ENCODE measurements at places on chromosomes 12 and 14.

DNA sequence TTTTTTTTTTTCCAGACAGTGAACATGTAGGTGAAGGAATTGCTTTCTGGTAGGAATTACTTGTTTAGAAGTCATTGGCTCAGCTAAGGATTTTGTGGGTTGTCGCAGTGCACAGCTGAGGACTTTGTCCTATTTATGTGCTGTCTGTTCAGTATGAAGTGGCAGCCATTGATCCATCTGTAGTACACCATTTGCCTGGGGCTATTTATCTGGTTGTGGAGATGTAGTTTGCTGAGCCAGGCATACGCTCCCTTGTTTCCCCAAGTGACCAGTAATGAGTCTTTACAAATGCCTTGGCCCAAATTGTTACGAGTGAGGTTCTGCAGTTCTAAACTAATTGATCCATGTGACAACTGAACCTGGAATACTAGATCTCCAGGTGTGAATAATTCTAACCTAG, 140.1 kb downstream of the NRXN3 start:
- no peak for DNase-seq

DNA sequence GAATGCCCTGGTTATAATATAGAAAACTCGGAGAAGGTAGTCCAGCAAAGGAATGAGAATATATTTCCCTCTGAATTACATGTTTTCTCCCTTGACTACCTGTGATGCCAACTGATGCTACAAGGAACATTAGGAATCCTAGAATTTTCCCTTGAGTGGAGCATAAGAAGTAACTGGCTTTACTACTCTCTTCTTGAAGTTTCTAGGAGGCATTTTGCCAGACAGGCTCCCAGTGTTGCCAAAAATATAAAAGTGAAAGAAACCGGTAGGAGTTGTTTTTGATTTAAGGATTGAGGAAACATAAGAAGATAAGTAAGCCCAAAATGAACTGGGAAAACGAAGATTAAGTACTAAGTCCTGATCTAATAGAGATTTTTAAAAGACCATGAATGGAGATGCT, 693.4 kb downstream of the NOVA1 start:
- no peak for DNase-seq

DNA sequence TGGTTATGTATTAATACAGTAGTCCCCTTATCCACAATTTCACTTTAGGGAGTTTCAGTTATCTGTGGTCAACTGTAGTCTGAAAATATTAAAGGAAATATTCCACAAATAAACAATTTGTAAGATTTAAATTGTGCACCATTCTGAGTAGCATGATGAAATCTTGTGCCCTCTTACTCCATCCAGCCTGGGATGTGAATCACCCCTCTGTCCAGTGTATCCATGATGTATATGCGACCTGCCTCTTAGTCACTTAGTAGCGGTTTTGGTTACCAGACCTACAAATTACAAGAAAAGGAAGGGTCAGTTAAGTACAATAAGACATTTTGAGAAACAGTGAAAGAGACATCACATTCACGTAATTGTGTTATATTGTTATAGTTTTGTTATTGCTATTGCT, 39.9 kb upstream of the MDGA2 start:
- DNase-seq: peak; percentile 7

DNA sequence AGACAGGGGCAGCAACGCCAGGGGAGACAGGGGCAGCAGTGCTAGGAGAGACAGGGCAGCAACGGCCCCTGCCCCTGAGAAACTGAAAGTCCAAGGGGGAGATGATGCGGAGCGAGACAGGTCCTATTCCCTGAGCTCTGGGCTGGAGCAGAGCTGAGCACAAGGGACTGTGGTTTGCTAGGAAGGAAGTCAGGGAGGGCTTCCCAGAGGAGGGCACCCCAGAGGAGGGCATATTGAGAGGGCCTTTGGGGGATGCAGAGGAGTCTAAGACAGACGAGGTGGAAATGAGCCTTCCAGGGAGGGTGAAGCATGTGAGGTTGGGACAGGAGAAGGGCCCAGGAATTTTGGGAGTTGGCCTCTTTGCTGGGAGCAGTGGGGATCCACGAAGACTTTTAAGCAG, 52.1 kb upstream of the BEGAIN start:
- DNase-seq: no peak

DNA sequence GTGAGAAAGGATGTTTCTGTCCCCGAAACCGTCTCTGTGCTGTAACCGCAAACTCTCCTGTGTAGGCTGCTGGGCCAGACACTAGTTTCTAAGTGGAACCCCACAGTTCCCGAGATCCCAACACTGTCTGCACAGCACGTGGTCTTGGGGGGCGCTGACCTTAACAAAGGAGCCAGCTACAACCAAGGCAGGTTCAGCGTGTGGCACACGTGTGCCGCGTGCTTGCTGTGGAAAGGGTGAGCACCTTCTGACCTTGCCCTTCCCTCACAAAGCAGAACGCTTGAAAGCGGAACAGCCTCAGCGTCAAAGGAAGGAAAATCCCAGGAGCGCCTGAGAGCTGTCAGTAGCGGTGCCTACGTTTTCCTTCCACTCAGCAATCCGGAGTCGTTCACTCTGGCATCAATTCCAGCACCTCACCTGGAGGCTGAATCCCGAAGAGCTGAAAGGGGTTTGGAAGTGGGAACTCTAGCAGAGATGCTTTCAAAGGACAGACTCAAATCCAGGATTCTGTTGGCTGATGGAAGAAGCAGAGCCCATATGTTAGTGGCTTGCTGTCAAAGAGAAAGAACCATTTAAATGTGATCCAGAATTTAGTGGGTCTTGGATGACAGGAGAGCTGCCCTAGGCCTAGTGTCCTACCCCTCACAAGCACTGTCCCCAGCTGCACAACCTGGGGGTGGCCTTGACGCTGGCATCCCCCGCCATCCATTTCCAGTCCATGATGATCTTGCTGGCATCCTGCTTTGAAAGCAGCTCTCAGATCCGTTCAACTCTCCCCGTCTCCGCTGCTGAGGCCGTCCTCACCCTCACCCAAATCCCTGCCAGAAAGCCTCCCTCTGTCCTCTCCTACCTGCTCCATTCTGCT, 27.1 kb downstream of the CCDC92 start:
- DNase-seq: no peak

DNA sequence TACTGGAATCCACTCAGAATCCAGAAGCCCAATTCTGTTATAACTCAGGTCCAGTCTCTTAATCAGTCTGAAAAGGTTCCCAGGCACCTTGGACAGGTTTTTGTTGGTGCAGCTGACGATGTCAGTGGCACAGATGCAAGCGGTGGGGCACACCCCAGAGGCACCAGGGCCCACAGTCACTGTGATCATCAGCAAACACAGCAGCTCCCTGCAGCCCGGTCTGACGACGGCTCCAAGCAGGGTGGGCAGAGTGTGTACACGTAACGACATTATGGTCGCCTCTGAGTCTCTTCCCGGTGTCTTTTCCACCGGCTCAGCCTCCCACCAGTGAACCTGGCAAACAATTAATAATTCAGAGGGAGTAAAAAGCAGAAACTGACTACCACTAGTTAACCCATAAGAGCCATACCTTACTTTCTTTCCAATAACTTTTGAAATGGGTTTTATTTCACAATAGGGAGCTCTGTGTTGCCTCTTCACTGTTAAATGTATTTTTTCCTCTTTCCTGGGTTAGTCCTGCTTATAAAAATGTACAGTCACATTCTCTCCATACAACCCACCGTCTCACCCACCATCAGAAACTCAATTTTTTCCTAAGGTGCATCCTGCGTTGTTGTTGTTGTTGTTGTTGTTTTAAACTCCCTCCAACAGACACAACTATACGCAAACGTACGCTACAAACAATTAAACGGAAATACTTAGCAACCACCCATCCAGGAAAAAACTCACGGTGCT, 521 bp upstream of the PCED1B start:
- no peak for DNase-seq

DNA sequence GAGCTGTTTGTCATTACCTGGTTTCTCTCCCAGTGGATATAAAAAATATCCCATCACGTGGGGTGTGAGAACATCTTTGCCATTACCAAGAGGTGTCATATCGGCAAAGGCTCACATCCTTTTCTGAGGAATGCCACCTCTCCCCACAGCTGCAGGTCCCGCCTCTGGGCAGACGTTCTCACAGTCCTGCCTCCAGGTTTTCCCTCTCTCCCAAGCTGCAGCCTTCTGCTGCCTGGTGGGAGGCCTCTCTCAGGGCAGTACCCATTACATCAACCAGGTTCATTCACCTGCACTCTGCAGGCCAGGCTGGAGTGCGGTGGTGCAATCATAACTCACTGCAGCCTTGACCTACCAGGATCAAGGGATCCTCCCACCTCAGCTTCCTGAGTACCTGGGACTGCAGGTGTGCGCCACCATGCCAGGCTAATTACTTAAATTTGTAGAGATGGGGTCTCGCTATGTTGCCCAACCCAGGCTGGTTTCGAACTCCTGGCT, 15.0 kb upstream of the TMEM119 start:
- DNase-seq: no peak

GRCh38 chr14:101736585-101736984, 24.9 kb upstream of the PPP2R5C start:
- no peak for DNase-seq

GRCh38 chr14:106728611-106729010, 1202.2 kb downstream of the TMEM121 start:
- no peak for DNase-seq

- no peak for DNase-seq
Observed at GRCh38 chr12:120368789-120369602, at the start of gene MSI1. TSS of gene MSI1 (minus strand) at chr12:120369164. CDS start at chr12:120369091, 73 bp downstream.

DNA sequence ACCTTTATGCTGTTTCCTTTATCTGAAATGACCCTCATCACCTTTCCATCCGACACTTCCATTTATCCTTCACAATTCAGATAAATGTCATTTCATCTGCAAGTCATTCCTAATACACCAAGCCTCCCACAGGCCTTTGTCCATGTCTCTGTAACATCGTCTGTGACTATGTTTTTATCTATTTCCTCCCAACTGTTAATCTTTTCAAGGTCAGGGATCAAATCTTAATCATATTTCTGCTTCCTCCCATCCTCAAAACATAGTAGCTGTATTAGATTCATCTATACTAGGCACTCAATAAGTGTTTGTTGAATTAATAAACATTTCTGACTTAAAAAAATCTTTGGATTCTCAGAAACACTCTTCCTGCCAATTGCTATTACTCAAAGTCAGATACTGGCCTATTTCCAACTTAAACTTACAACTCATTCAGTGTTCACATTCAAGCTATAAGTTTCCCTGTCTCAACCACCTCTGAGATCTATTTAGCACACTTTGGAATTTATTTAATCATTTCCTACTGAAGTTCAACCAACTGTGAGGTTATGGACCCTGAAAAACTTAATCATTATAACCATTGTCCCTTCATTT, 100.2 kb upstream of the ALX1 start:
- DNase-seq: peak; percentile 76

DNA sequence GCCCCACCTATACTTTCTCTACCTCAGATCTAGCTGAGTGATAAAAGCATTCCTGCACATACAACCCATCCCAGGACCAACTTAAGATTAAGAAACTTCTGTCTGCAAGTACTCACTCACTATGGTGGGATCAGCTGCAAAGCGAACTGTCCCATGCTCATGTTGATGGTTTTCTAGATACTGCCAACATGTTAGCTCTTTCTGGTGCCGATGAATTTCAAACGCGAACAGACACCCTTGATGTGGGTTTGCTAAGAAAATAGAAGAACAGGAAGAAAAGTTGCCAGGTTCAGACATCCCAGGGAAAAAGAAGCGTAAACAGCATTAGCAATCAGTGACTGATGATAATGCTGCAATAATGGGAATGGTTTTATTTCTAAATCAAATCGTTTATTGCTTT, 1.5 kb upstream of the SLC39A2 start:
- no peak for DNase-seq

GRCh38 chr14:95339301-95339865, 19.7 kb upstream of the CLMN start:
- no peak for DNase-seq

GRCh38 chr12:109596418-109597244, 23.0 kb downstream of the MVK start:
- DNase-seq: no peak

DNA sequence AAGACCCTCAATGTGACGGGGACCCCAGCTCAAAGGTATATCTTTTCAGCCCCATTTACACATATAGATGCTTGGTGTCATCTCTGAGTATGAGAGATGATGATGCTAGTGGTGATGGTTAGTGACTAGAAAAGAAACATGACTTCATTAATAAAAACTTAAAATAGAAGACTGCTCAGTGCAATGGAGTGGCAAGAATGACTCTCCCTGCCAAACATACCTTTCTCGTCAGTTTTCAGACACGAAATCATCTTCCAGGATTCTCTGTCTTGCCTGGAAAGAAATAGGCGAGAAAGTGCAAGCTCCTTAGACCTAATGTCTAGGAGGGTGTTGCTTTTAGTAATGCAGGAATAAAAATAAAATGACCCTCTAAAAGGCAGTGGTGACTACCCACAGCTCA, 71.7 kb downstream of the TPH2 start:
- DNase-seq: peak; percentile 16

DNA sequence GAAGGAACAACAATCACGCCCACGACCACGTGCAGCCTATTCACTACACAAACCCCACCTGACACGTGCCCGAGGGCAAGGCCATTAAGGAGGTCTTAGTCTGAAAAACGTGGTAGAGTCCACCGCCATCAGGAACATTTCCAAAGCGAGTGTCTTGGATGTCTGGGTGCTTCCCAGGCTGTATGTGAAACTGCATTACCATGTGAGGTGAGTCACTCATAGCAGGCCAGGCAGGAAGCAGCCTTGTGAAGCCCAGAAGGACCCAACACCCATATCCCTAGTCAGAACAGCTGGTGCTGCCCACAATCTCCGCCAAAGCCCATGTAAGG, 3.3 kb upstream of the KRT79 start:
- DNase-seq: peak; percentile 89

GRCh38 chr12:77357655-77358054, 292.3 kb upstream of the E2F7 start:
- no peak for DNase-seq

GRCh38 chr12:108369736-108370396, 30.8 kb upstream of the CMKLR1 start:
- no peak for DNase-seq

- DNase-seq: peak; percentile 81
Observed at GRCh38 chr12:122471324-122472226, 29.2 kb downstream of the ZCCHC8 start.

DNA sequence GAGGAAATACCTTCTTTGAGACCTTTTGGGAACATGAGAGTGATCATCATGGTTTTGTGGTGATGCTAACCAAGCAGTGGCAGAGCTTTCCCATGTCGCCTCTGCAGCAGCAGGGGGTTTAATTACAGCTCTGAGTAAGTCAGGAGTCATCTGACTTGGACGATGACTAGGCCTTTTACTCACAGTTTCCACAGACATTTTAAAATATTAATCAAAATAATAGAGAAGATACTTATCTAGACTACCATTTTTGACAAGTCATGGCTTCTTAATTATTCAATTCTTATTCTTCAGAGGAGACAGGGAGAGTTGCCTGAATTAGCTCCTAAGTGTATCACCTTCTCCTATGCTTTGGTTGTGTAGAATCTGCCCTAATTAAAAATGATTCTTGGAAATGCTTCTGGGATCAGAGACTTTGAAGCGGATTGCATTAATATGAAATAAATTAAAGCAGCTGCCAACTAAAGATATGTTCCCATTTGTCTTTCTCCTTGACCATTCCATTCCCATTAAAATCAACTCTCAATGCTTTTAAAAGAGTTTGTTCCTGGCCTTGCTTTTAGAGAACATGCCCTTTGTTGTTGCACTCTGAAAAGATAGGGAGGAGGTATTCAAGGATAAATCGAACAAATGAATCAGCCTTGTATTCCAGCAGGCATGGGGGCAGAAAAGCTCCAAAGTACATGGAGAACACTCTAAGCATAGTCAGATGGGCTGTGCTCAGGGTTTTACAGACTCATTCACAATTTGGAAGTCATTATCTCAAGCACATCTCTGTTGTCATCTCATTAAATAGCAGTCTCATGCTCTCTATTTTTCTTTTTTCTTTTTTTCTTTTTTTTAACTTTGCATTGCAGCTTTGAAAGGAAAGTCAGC, 7.7 kb upstream of the IFNG-AS1 start:
- peak; percentile 93 for DNase-seq

- peak; percentile 77 for DNase-seq
Observed at GRCh38 chr12:3236345-3237187, 159.4 kb downstream of the TSPAN9 start.

Measured in iris pigment epithelial cell (primary cell).